ENCODE measurements at places on chromosomes 12 and 14.

GRCh38 chr14:73424453-73424852 lies 33.9 kb downstream of the NUMB start:
- no peak for DNase-seq

DNA sequence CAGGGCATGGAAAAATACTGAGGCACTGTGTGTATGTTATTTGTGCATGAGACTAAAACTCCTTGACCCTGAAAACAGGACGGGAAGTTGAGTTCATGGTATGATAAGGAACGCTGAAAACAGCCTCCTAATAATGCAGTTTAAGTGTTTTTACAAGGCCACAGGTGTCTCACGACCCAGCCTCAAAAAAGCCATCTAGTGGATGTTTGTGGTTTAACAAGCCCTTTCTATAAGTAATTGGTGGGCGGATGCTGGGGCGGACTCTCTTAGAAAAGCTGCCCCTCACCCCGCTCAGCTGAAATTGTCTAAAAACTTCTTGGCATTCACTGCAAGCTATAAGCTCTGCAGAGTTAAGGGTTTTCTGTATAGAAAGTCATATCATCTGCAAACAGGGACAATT lies 184.5 kb downstream of the NUBPL start:
- no peak for DNase-seq

- no peak for DNase-seq
Measured at GRCh38 chr12:109642506-109643132, 69.0 kb downstream of the MVK start.

- peak; percentile 24 for DNase-seq
Measured at GRCh38 chr12:2641207-2641606, 153.6 kb upstream of the FKBP4 start.

GRCh38 chr12:96350982-96351381 lies 49.3 kb downstream of the CDK17 start:
- no peak for DNase-seq

DNA sequence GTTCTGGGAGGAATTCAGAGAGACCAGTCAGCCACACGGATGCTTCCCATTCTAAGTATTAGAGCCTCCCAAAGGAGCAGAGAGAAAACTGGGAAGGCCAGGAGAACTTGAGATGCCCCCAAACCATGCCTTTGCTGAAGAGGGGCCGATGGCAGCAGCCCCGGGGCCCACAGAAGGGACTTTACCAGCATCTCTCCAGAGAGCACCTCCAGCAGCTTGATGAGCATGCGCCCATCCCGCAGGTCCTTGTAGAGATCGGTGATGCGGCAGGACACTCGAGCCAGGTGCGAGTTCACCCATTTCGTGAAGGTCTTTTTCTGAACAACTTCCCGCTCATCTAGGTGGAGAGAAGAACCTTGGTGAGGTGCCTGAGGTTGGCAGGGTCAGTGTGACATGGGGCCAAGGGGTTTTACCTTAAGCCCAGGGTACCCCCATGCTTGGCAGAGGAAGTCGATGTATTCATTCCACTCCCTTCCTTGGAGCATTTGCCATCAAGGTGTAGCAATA lies 74.9 kb downstream of the SPTB start:
- no peak for DNase-seq

GRCh38 chr14:54818201-54819133 lies 84.2 kb downstream of the GCH1 start:
- DNase-seq, result peak; percentile 86

- DNase-seq, result no peak
Measured at GRCh38 chr12:101775816-101776215, 36.6 kb upstream of the SYCP3 start.

GRCh38 chr12:83700838-83701237 lies 1014.1 kb downstream of the TMTC2 start:
- DNase-seq, result peak; percentile 10

DNA sequence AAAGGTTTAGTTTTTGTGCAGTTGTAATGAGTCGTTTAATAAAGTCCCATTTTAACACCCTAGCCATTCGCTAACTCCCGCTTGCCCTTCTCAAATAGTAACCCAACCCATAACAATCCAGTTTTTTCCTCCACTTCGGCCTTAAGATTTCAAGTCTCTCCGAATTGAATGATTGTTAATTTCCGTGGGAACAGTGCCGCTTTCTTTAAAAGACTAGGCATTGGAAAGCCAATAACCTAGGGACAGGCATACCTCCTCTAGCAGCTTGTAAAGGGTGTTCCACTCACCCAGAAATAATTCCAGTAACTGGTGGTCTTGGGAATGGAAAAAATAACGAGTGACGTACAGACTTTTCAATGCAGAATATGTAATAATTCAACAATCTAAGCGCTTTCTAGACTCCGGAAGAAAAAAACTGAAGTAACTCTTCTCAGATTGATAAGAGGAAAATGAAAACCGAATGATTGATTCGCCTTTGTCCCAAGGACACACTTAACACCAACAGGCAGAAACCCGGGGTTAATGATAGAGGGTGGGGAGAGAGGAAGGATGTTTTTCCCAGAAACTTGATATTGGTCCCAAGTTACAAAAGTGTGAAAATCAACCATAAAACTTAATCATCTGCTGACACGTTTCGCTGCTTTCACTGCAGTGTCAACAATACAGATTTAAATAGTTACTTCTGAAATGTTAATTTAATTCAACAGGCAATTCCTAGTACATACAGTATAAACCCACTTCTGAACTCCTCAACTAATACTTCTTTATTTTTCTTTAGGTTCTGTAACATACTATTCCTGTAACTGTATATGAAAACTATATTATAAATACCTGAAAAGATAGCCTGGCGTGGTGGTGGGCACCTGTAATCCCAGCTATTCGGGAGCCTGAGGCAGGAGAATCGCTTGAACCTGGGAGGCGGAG lies 1.0 kb upstream of the SINHCAF start:
- peak; percentile 28 for DNase-seq

GRCh38 chr12:44034906-44035305 lies 199.0 kb downstream of the TMEM117 start:
- DNase-seq, result no peak

GRCh38 chr12:72612171-72612570 lies 340.0 kb downstream of the TRHDE start:
- no peak for DNase-seq

DNA sequence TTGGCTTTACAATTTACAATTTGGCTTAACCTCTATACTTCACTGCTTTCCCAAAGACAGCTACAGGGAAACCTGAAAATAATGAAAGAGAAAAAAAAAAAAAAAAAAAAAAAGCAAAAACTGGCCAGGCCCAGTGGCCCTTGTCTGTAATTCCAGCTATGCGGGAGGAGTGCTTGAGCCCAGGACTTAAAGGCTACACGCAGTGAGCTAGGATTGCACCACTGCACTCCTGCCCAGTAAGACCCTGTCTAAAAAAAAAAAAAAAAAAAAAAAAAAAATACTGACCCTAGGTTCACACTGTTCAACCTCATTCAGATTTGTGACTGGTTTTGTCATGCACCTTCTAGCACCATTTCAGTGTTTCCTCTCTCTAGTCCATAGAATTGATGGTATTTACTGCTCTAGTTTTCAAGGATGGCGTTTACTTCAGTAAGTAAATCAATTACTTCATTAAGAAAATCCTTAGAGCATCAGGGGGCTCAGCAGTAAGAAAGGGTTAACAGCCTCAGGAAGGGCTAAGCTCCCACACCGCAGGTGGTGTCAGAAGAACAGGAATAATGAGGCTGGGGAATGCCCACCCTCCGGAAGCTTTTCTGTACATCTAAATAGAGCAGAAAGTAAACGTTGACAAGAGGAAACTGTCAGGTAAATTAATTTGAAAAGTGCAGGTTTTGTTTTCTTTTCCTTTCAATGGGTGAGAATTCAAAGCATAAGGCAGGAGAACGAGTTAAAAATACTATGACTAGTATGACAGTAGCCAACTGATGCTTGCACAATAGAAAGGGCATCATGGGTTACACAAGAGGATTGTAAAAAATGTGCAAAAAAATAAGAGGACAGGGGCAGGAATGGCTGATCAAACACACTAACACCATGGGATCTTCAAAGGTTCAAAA lies 115.0 kb upstream of the MDM1 start:
- DNase-seq, result peak; percentile 65

GRCh38 chr12:110690127-110690430 lies 1.2 kb upstream of the HVCN1 start:
- DNase-seq, result no peak

DNA sequence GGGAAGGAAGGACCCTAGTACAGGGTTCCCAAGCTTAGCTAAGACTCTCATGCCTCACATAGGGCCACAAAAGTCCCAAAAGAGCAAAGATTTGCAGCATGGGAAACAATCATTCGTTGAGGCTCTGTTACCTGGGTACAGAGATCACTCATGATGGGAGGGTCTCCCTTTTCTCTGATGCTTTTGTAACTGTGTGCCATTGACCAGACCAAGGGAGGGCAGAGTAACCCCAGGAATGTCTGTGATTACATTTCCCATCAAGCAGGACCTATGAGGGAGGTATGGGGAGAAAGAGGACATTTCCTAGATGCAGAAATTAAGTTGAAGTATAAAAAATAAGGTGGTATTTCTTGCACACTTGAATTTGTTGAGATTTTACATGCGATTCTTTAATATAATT lies 16.4 kb upstream of the DLGAP5 start:
- DNase-seq, result no peak

DNA sequence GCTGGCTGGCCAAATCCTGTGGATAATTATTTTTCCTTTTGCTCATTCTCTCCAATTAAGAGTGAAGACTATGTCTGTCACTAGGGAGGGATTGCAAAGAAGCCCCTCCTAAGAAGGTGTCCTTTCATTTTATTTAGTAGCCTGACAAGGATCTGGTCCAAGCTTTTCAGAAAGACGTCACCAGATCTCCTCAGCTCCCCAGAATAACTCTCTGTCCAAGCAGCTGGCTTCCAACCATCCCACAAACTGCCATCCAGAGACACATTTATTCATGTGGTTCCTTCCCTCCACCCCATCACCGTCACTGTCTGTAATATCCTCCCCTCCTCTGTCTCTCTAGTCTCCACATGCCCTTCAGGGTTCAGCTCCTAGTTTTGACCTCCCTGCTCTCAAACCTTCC lies 69.9 kb downstream of the PPM1H start:
- DNase-seq, result no peak

DNA sequence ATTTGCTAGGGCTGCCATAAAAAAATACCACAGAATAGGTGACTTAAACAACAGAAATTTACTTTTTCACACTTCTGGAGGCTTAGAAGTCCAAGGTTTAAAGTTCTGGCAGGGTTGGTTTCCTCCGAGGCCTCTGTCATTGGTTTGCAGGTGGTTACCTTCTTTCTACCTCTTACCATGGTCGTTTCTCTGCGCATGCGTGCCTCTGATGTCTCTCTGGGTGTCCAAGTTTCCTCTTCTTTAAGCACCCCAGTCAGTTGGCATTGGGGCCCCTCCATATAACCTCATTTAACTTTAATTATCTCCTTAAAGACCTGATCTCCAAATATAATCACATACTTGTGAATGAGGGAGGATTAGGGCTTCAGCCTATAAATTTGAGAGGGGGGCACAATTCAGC lies 103.2 kb downstream of the SLC15A5 start:
- no peak for DNase-seq

GRCh38 chr12:122028165-122028904 lies 6.7 kb downstream of the BCL7A start:
- DNase-seq, result no peak

DNA sequence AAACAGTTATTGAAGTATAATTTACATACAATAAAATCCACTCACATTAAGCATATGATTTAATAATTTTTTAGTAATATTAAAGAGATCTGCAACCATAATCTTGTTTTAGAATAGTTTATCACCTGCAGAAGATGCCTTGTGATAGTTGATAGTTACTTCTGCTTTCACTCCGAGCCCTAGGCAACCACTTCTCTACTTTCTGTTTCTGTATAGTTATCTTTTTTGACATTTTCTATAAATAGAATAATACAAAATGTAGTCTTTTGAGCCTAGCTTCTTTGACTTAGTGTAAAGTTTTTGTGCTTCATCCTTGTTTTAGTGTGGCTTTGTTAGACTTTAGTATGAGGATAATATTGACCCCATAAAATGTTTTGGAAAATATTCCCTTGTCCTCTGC lies 111.0 kb downstream of the MNAT1 start:
- DNase-seq, result no peak

- DNase-seq, result no peak
Measured at GRCh38 chr14:33420051-33420627, 481.5 kb downstream of the NPAS3 start.

- no peak for DNase-seq
Measured at GRCh38 chr12:6773590-6774351, 1.5 kb downstream of the LAG3 start.

DNA sequence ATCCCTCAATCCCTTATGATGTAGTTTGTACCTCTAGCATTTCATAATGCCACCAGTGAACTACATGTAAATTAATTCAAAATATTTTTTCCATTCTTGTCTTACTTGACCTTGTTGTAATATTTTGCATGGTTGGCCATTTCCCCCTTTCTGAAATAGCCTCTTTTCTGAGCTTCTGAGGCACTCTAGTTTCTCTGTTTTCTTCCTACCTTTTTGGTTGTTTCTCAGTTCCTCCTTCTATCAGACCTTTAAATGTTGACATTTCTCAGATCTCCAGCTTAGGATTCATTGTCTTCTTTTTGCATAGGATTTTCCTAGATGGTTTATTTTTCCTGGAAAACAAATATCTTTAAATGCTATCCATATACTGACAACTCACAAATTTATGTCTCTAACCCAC lies 9.8 kb upstream of the RMST start:
- no peak for DNase-seq

GRCh38 chr12:40106202-40106533 lies 287 bp upstream of the SLC2A13 start:
- DNase-seq, result no peak

DNA sequence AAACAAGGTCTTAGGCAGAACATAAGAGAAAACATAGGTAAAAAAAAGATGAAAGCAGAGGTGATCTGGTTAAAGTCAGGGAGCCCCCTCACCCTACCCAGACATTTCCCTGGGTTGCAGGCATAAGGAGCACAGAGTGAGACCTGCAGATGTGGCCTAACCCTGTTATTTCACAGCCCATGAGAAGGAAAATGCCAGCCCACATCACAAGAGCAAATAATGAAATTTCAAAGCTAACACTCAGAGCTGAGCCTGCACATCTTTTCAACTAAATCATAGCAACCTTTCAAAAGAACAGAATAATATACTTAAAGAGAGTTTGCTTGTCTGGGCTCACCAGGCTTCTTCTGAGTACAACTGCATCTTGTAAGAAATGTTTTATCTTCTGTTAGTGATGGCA lies 295.4 kb downstream of the RPAP3 start:
- DNase-seq, result no peak

DNA sequence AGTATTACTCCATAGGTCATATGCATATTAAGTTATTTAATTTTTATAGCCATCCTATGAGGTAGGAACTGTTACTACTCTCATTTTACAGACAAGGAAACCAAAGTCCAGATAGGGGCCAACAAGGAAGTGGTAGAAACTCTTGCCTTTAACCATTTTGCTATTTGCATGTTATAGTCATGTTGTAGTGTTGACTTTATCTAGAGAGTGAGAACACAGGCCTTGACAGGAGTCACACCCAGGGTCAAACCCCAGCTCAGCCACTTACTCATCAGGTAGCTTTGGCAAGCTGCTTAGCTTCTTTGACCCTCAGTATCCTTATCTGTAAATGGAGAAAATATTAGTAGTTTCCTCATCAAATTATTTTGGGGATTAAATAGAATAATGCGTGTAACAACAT lies 156.2 kb downstream of the CAND1 start:
- no peak for DNase-seq

GRCh38 chr14:77098529-77099353 lies 683 bp downstream of the CIPC start:
- peak; percentile 63 for DNase-seq

All from adipocyte (in vitro differentiated cells).